Fibroblast of the conjunctiva (primary cell): ENCODE measurements at places on chromosomes 5 and 9.

GRCh38 chr5:10161778-10162177, 87.9 kb downstream of the ATPSCKMT start:
- DNase-seq, result no peak

GRCh38 chr5:42274913-42275312, 148.3 kb upstream of the GHR start:
- DNase-seq, result peak; percentile 44

- DNase-seq, result no peak
Observed at GRCh38 chr5:32740651-32741050, 29.5 kb downstream of the NPR3 start.

DNA sequence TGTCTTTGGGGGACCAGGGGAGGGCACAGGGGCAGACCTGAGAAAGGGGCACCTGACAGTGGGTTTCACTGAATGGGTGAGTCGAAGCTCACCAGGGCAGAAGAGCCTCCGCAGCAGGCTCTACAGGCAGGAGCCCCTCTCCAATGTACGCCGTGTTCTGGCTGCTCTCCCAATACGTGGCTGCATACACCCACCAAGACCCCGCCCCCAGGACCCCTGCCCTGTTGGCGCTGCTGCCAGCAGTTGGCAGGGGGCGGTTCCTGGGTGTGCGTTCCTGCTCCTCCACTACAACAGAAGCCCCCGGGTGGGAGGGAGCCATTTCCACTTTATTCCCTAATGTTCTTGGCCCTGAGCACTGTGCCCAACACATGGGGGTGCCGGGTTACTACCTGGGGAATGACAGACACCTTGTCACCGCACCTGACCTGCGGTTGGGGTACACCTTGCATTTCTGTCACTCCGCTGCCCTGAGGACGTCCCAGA, 30.3 kb downstream of the SARDH start:
- no peak for DNase-seq

- peak; percentile 26 for DNase-seq
Observed at GRCh38 chr5:91417219-91417618, 34.1 kb upstream of the ARRDC3 start.

GRCh38 chr5:174305241-174305681, 259.8 kb downstream of the NSG2 start:
- no peak for DNase-seq

- DNase-seq, result no peak
Observed at GRCh38 chr9:97938081-97938644, at the start of gene HEMGN. HEMGN (minus strand) TSS chr9:97938172; CDS start chr9:97938136, 36 bp downstream.

- DNase-seq, result no peak
Observed at GRCh38 chr9:87445646-87446045, 52.0 kb upstream of the DAPK1 start.

DNA sequence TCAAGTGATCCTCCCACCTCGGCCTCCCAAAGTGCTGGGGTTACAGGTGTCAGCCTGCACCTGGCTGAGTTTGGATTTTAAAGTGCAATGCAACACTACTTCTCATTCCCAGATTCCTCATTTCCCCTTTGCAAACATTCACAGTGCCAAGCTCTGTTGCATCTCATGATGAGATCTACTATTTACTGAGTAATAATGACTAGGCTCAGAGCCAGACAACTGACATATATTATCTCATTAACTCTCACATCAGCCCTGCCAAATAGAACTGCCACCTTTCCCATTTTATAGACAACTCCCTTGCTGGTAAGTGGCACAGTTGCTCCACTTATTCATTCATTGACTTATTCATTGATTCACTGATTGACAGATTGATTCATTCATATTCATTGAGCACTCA, 7.0 kb downstream of the PDE6A start:
- no peak for DNase-seq

DNA sequence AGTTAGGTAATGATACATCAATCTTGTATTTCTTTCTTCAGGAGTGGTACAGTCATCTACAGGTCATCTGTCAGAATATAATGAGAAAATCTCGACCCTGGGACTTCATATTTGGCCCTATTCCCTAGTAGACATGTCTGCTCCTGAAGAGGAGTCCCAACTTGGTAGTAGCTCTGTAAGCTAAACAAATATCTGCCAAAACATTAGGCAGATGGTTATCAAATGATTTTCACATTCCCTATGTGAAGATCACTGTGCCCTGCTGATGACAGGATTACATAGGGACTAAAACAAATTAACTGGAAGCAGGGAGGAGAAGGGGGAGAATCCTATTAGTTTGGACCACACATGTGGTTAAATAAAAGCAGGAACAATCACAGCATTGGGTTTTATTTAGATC, 138.6 kb upstream of the NFIB start:
- no peak for DNase-seq

DNA sequence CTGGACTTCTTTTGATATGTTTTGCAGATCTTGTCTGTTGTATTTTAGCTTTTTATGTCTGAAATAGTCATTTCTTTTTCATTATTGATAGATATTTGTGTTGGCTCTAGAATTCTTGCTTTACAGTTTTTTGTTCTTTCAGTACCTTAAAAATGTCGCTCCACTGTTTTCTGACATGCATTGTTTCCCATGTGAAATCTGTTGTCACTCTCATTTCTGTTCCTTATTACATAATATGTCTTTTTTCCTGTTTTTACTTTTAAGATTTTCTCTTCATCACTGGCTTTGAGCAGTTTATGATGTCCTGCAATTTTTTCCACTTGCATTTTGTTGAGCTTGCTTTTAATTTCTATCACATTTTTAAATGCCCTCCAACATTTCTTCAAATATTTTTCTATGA, 270.4 kb upstream of the TARS1 start:
- no peak for DNase-seq
